Common myeloid progenitor, CD34-positive (primary cell): ENCODE measurements at places on chromosomes 12 and 14.
A peak's percentile ranks its signal among the peaks of the same experiment; 100 is the strongest.

DNA sequence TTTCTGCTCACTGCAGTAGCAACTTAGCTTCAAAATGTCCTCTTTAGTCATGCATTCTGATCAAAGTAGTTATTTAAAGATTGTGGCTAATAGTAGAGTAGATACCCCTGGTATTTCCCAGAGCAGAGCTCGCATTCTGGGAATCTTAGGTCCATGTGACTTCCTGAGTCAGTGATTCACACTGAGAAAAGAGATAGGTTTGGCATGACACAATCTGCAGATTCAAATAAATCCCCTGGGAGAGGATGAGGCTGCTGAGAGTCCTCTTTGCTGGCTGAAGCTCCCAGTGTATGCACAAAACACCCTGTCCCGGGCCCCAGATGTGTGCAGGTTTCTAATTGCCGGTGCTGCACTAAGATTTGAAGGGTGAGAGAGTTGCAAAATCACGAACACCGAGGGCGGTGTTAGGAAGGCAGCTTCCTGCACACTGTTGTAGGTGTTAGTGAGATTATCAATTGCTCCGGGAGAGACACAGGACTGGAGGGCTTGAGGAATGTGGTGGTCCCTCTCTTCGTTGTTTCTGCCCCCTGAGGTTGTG, 233.2 kb downstream of the NRXN3 start:
- no peak for DNase-seq

- DNase-seq = no peak
Measured at GRCh38 chr12:88416786-88417185, 163.5 kb downstream of the KITLG start.

DNA sequence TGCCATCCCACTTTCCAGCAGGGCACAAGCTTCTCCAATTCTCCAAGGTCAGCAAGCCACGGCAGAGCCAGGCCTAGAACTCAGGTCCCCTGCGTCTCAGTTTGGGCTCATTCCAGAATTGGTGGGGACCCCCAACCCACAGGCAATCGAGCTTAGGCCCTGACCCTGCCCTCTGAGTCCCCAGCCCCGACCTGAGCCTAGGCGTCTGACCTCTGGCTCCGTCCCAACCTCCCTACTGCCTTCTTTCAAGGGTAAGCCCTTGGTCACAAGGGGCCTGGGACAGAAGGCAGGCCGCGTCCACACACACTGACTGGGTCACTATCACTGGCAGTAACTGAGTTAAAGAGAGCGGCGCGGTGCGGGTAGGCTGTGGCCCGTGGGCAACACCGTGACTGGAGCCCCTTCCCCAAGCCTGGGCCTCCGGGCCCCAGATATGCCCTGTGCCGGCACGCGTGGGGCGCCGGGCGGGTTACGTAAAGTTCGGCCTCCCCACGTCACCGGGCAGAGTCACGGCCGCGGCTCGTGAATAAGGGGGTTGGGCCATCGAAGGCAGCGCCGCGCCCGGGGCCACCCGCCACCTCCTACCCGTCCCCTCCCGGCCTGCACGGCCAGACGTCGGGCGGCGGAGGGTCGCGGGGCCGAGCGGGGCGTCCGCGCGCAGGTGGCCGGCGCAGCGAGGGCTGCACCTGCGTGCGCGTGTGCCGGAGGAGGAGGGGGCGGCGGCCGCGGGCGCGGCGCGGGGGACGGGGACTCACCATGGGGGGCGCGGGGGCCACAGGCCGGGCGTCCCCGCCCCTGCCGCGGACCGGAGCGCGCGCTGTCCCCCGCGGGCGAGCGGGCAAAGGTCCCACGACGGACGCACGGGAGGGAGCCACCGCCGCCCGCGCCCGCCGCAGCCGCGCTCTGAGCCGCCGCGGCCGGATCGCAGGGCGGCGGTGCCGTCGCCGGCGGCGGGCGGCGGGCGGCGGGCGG, 516 bp downstream of the ANKRD9 start:
- DNase-seq = no peak

- peak; percentile 31 for DNase-seq
Measured at GRCh38 chr12:3236345-3237187, 159.4 kb downstream of the TSPAN9 start.

DNA sequence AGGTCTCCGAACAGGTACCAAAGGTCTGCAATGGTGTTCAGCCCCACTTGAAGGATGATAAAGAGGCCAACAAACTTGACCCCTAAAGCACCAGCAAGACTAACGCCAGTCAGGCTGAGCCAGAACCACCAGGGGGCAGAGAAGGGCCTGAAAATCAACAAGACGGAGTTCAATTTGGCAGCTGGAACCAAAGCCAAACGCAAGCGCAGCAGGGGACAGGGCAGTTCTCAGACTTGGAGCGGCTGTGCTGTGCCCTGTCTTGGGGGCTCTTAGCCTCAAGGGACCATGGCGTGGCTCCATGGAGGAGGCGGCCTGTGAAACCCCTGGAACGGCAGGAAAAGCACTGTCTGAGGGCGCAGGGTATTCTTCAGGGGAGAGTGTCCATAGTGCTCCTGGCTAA, 19.6 kb downstream of the POMT2 start:
- peak; percentile 83 for DNase-seq

DNA sequence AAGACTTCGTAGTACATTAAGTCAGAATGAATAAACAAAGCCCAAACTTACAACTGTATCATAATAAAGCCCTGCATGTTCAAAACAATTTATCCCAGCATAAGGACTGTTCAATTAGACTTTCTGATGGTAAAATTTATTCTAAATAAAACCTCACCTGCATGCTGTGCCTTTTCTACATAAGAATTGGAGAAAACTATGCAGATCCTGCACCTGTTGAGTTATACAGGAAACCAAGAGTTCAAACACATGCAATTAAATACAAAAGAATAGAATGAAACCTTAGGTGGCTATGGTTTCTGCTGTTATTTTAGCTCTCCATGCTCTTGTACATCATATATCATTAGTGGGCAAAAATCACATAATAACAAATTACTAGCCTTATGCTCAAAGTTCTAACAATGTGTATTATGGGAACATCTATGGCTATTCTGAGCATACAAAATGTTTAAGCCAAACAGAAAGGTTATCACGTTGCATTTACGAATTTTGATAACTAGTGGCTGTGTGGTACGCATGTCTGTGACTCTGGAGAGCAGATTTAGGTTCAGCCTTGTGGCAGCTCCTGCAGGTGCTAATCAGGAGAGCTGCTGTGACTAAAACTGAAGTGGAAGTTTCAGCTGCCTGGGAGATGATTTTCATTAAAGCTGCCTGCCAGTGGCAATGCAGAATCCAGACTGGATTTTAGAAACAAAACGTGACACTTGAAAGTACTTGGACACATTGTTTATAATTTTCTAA, 36.1 kb upstream of the LRFN5 start:
- DNase-seq = no peak

- no peak for DNase-seq
Measured at GRCh38 chr14:68286667-68287066, 467.1 kb downstream of the RAD51B start.

DNA sequence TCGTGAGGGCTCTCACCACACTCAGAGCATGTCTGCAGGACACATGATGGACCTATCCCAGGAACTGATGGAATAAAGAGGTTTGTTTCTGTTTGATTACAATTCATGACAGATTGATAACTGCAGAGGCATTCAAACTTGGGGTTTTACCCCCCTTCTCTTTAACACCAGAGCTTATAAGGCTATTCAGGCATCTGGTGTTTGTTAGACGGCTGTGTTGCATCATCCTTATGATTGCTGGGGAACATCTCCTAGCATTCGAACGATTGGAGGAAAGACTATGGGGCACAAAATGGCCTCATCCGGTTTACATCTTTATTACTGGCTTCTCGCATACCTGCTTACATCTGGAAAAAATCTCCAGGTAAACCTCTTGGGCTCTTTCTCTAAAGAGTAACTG, 191.8 kb downstream of the MSRB3 start:
- DNase-seq = no peak

- no peak for DNase-seq
Measured at GRCh38 chr14:74275241-74275841, 27.4 kb downstream of the ABCD4 start.

- DNase-seq = no peak
Measured at GRCh38 chr14:66445936-66446335, 40.2 kb upstream of the CCDC196 start.

DNA sequence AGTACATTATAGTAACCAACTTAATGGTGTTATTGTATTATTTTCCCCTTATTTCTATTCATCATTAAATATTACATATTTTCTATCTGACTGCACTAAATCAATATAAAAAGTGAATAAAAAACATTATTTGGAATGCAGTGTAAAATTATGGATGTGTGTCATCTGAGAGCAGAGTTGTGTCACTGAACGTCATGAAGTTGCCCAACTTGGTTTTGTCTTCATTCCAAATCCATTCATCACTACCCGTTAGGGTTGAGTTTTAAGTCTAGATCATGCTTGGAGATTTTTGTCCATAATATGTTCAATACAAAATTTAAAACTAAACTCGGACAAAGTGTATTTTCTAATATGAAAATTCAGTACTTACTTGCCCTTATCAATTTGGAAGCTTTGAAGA, 16.1 kb downstream of the KLRF1 start:
- DNase-seq = no peak

DNA sequence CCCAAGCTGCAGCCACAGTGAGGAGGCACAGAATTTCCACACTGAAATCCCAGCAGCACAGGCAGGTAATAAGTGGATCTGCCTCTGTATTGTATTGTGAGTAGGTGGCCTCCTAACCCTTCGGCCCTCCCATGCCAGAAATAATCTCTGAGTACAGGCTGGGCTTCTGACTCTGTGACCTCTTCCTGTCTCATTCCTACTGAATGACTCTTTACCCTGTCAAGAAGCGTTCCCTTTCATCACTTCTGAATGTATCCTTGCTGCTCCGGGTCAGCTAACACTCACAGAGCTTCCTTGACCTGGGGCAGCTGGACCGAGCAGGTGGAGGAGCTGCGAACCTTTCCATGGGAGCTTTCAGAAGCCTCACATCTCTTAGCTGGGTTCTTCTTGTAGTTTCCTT, 119.6 kb downstream of the SLC8A3 start:
- DNase-seq = no peak

DNA sequence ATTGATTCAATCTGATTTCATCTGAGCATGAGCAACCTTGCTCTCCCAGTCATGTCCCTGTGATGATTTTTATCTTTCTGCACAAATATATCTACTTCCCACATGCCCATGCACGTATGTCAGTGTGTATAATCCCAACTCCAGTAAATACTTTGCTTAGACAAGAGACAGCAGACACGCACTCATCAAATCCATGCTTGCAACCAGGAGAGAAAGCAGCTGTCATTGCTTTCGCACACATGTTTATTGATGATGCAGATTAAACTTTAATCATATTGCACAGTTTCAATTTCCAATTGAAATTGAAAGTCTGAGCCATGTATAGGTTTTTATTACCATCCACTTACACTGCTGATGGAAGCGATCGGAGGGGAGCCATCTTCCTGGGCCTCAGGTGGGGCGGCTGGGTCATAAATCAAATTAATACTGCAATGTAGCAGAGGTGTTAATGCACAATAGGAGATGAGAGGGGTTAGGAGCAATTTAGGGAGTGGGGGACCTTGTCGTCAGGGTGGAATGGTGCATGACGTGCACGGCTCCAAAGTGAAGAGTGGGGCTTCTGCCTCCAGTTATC, 68.6 kb upstream of the SRRM4 start:
- no peak for DNase-seq

- no peak for DNase-seq
Measured at GRCh38 chr12:95185854-95186253, 31.4 kb downstream of the FGD6 start.

DNA sequence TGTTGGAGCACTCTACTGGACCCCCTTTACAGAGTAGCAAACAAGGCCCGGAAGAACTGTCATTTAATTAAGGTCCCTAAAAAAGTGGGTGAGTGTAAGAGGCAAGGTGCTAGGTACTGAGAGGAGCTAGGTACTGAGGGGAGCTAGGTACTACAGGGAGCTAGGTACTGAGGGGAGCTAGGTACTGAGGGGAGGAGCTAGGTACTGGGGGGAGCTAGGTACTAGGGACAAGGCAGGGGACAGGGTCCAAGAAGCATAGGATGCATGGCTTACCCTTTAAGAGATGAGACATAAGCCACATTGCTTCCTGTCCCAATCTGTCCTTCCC, 4.9 kb downstream of the KRT5 start:
- DNase-seq = no peak

GRCh38 chr12:1632702-1633101, 3.7 kb downstream of the WNT5B start:
- DNase-seq = no peak

DNA sequence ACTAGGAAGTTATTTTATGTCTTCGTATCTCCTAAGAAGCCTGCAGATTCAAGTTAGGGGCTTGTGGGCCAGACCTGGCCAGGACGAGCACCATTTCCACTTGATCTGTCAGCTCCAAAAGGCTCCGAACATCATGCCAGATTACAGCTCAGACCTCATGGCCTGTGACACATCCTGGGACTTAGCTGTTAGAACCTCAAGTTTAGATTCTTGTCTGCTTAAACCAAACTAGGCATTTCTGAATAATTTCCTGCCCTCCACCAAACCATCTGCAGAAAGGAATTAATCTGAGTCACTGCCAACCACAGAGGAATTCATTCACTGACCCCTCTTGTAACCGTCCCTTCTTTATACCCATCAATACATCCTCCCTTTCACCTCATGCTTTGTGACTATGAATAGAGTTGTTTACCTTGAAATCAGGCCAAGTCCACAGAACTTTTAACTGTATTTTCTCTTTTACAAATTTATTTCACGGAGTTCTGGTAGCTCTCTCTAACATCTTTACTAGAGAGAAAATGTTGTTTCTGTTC, 120.3 kb downstream of the FBXL14 start:
- DNase-seq = peak; percentile 77

GRCh38 chr12:94180558-94181296, 32.4 kb downstream of the PLXNC1 start:
- no peak for DNase-seq

DNA sequence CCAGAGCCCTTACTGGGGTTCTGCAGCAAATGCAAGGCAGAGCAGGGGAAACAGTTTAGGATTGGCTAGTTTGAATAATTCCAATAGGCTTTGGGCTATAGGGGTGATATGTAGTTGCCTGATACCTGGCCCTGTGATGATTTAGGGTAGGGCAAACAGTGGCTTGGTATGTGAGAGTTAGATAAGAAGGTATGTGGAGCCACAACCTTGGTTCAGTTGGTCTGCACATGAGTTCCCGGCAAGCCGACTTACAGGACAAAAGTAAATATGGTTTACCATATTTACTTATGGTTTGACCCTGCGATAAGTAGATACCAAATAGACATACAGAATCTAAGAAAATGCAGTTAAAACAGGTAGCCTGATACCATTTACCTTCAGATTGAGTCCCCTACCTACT, 8.3 kb upstream of the CAPRIN2 start:
- DNase-seq = peak; percentile 65

DNA sequence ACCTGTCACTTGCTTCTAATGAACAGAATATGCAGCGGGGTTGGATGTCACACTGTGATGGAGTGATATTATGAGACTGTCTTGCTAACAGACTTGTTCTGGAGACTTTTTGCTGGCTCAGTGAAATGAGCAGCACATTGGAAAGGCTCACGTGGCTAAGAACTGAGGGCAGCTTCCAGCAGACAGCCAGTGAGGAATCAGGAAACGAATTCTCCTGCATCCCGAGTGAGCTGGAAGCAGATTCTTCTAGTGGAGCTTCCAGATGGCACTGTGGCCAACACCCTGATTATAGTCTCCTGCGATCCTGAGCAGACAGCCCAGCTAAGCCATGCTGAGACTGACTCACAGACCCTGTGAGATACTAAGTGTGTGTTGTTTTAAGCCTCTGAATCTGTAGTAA, 16.1 kb upstream of the TSPAN9 start:
- DNase-seq = no peak
